ENCODE measurements at places on chromosomes 1 and 21. TPM values are rescaled to one million over a fixed set of nuclear protein-coding genes. Genes with fewer than 3 reads are reported as not detected.

DNA sequence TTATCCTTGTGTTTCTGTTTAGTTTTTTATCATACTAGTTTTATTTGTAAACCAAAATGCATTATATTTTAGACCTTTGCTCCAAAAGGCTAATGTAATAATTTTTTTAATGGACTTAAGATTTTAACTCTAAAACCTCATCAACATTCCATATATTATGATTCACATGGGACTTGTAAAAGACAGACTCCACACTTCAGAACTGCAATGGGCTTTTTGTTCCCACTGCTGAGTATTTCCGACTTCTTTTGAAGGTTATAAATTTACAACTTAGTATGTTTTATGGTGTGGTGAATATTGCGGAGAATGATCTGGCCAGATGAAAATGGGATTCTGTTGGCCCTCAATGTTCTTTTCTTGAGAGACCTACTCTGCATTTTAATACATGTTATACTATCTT is 678.5 kb downstream of the USP25 start:
- no peak for ATAC-seq

DNA sequence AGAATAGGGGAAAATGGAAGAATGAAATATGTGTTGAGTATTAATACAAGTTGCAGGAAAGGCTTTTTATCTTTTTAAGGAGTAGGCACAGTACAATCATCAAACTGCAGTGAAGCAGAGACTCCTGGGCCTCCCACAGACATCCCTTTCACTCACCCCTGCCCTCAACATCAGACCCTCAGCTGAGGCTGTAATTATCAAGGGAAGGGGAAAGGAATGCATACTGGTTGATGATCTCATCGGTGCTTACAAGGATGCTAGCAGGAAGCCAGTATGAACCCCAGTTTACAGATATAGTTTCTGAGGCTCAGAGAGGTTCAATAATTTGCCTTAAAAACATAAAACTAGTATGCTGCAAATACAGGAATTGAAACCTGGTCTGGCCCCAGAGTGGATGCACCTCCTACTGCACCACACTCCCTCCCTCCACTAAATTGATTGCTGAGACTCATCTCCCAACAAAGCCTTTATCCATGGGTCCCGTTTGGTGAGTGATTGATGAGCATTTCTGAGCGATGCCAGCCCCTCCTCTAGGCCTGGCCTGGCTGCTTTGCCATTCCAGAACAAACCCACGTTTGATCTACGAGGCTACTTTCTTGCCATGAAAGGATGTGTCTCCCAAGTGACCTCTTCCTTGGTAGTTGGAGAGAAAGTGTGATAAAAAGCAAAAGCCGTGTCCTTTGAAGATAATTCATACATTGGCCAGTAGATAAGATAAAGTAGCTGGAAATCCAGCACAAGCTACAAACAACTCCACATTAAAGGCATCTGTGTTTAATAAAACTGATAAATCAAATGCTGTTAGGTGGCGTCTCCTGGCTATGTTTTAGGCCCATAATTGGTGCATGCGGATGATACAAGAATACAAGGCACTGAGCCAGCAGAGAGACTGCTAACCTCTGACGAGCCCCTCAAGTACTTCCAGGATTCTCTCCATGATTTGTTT is 233.9 kb upstream of the CAMK1G start:
- no peak for ATAC-seq

DNA sequence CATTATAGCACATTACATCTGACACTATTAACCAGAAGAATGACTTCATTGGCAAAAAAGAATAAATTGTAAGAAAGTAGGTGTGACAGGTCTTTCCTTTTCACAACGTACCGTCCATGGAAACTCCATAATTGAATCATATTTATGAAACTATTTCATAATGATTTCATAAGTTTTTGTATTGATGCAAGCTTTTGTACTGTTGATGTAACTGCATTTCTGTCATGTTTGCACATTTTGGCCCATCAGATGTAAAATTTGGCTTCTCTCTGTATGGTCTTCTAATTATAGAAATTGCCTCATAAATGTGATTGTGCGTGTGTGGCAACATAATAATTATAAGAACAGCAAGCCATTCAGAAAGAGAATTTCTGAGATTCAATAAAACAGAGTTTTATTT is 180.7 kb upstream of the ZNHIT6 start:
- ATAC-seq, result no peak

- ATAC-seq, result no peak
Observed at GRCh38 chr1:20753589-20753988, 21.1 kb upstream of the SH2D5 start.

- no peak for ATAC-seq
Observed at GRCh38 chr1:204463125-204464060, 31.2 kb downstream of the PIK3C2B start.

DNA sequence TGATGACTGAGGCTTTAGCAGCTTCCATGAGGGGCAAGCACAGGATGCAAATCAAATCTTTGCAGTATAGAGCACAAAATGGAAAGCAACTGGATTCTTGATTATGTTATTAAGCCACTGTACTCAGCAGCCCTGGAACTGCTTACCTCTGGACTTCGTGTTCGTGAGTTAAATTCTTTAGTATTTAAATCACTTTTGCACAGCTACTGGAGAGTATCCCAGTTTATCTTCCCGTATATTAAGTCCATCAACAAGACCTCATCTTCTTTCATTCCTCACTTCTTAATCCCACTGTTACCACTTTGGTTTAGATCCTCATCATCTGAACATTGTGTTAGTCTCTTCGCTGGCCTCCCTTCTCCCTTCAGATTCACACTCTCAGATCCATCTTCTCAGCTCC is 108.9 kb downstream of the GREM2 start:
- no peak for ATAC-seq

DNA sequence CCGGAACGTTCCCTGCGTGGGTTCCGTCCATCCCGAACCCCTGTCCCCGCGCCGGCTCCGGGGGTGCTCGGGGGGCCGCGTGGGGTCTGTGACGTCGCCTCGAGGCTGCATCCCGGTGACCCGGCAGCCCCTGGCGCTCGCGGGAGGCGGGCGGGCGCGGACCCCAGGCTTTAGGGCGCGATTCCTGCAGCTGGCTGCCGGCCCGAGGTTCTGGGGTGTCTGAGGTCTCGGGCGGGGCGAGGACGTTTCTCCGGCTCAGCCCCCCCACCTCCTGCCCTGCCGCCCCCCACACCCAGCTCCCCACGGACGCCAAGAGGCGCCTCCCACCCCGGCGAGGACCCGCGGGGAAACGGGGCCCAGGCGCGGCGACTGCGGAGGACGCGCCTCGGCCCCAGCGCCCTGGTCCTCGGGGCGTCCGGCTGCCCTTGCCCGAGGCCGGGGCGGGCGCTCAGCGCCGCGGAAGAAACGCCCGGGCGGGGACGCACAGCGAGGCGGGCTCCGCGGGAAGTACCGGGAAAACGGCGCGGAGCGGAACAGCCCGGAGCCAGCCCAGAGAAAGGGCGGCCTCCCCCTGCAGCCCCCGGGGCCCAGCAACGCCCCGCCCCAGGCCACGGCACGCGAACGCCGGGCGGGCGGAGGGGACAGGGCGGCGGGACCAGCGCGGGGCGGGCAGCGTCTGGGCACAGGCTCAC is 1.3 kb upstream of the PCBP3 start:
- peak; percentile 3 for ATAC-seq

- ATAC-seq, result peak; percentile 94
Observed at GRCh38 chr1:218660678-218661053, 315.5 kb downstream of the TGFB2 start.

DNA sequence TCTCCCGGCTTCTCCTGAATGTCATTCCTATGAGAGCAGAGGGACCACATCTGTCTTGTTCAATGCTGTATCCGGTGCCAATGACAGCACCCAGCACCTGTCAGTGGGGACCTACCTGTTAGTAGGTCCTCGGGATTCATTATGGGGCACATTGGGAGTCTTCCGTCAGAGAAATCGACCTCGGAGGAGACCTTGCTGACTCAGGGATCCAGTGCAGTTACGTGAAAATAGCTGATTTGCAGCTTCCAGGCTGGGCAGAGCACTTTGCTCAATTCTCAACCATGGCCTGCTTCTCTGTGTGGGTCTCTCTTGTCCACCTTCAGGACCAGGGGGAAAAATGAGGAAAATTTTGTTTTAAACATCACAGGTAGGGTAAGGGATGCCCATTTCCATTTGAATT is 130.2 kb downstream of the PRDM2 start:
- no peak for ATAC-seq

DNA sequence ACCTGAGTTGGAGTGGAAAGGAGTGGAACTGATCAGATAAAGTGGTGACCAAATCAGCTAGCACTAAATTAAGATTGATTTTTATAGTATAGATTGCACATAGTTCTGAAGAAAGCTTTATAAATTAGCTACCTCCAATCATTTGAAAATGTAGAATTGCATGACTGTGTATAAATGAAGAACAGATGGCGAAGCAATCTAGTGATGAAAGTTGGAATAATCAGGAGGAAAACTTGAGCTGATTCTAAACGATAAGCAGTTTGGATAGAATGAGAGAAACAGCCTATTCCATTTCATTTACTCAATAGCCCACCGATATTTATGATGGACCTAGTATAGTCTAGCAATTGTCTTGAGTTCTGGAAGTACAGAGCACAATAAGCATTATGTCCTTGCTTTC is 661.5 kb downstream of the PLA2G4A start:
- no peak for ATAC-seq

GRCh38 chr1:7470904-7471638 is 300.0 kb upstream of the VAMP3 start:
- peak; percentile 62 for ATAC-seq

DNA sequence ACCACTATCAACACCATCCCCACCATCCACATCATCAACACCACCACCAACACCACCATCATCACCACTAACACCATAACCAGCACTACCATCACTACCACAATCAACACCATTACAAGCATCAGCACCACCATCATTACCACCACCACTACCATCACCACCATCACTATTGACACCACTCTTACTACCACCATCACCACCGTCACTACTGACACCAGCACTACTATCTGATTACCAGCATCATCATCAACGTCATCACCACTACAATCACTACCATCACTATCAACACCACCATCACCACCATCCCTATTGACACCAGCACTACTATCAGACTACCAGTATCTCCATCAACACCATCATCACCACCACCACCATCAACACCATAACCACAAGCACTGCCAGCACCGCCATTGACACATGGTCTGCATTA is 106.1 kb upstream of the RUNX3 start:
- ATAC-seq, result no peak

GRCh38 chr21:14989359-14989758 is 75.4 kb downstream of the NRIP1 start:
- no peak for ATAC-seq

DNA sequence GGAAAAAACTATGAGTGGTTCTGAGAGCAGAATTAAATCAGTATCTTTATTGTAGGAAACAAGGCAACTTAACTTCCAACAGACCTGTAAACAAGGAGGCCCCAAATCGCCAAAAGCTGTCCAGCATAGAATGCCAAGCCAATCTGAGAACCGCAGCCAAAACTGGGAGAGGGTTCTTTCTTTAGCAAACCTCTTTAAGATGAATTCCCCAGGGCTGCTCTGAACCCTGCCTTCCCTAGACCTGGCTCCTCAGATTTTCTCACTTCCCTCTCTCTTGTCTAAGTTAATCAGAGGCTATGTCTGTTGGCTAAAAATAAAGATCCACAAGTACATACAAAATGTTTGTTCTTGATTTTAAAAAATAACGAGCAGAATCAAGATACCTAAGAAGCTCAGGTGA is 141.4 kb downstream of the SMYD3 start:
- no peak for ATAC-seq

Gene KRTAP19-2
- not detected for total RNA-seq

Gene GNG4
- total RNA-seq, result 0.97 TPM

Gene C4BPB
- total RNA-seq, result not detected

Gene KCNK2
- 43.7 TPM for total RNA-seq

Gene POLR3GL
- total RNA-seq, result 55.4 TPM

Gene GOLT1A
- total RNA-seq, result not detected

Gene IRF6
- total RNA-seq, result 0.27 TPM

Gene ADGRL4
- not detected for total RNA-seq

Gene WLS
- total RNA-seq, result 136 TPM

Gene CELA2A
- not detected for total RNA-seq

Gene NMNAT2
- 3.2 TPM for total RNA-seq
